Uterus (tissue), 4 donors: ENCODE measurements at places on chromosomes 16 and 17.

- H3K27ac ChIP-seq = no peak overlapping the region
- no peak for DNase-seq
- H3K27me3 ChIP-seq = no peaks in the 10 kb centered on the region
- H3K4me3 ChIP-seq = no peak overlapping the region
- no peaks in the 10 kb centered on the region for H3K4me1 ChIP-seq
Measured at GRCh38 chr17:6543079-6544010, 13.0 kb downstream of the PITPNM3 start.

GRCh38 chr16:79269211-79269863 lies 331.2 kb downstream of the MAF start:
- no peaks in the 10 kb centered on the region for H3K4me1 ChIP-seq
- no peak overlapping the region for H3K4me3 ChIP-seq
- no peak for DNase-seq
- no peaks in the 10 kb centered on the region for H3K27me3 ChIP-seq

- H3K27ac ChIP-seq = no peak overlapping the region
- no peaks in the 10 kb centered on the region for H3K27me3 ChIP-seq
- no peak for DNase-seq
- H3K4me3 ChIP-seq = no peak overlapping the region
- no peaks in the 10 kb centered on the region for H3K4me1 ChIP-seq
Measured at GRCh38 chr17:59561042-59561441, 4.4 kb upstream of the DHX40 start.

GRCh38 chr17:48586355-48587258 lies 3.4 kb downstream of the HOXB3 start:
- H3K4me1 ChIP-seq = no peaks in the 10 kb centered on the region
- H3K4me3 ChIP-seq = peak overlapping the region; percentile 56
- H3K36me3 ChIP-seq = no peaks in the 10 kb centered on the region
- peak overlapping the region; percentile 87 for H3K27ac ChIP-seq
- no peaks in the 10 kb centered on the region for H3K27me3 ChIP-seq

GRCh38 chr17:59617156-59617732 lies 2.5 kb upstream of the CLTC start:
- H3K27ac ChIP-seq = no peak overlapping the region
- H3K4me3 ChIP-seq = no peak overlapping the region
- H3K36me3 ChIP-seq = no peaks in the 10 kb centered on the region
- DNase-seq = no peak
- H3K4me1 ChIP-seq = peaks cover 8% of the 10 kb centered on the region

- H3K36me3 ChIP-seq = no peaks in the 10 kb centered on the region
- no peak for DNase-seq
- H3K27me3 ChIP-seq = no peaks in the 10 kb centered on the region
- H3K27ac ChIP-seq = no peak overlapping the region
- H3K4me1 ChIP-seq = no peaks in the 10 kb centered on the region
Measured at GRCh38 chr16:3937066-3937875, 56.8 kb upstream of the CREBBP start.

GRCh38 chr16:87723226-87723623 lies 42.6 kb downstream of the KLHDC4 start:
- no peaks in the 10 kb centered on the region for H3K27me3 ChIP-seq
- no peaks in the 10 kb centered on the region for H3K36me3 ChIP-seq
- no peaks in the 10 kb centered on the region for H3K4me1 ChIP-seq
- no peak overlapping the region for H3K4me3 ChIP-seq
